ENCODE measurements at places on chromosomes 6 and 20.
A peak's percentile ranks its signal among the peaks of the same experiment; 100 is the strongest.

DNA sequence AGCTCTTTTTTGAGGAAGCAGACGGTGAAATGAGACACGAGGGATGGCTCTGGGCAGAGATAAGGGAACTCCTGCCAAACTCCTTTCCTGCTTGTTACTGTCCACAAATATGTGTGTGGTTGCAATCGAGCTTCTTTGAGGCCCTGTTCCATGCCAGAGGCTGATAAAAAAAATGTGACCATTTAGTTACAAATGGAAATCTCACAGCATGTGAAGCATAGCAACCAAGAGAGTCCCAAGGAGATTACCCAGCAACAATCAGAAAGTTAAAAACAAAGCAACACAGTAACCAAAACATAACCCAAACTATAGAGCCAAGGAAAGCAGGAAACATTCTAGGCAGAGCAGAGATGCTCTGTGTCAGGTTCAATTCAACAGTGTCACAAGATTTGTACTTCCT lies 35.4 kb upstream of the HMGN3 start:
- no peak for DNase-seq

DNA sequence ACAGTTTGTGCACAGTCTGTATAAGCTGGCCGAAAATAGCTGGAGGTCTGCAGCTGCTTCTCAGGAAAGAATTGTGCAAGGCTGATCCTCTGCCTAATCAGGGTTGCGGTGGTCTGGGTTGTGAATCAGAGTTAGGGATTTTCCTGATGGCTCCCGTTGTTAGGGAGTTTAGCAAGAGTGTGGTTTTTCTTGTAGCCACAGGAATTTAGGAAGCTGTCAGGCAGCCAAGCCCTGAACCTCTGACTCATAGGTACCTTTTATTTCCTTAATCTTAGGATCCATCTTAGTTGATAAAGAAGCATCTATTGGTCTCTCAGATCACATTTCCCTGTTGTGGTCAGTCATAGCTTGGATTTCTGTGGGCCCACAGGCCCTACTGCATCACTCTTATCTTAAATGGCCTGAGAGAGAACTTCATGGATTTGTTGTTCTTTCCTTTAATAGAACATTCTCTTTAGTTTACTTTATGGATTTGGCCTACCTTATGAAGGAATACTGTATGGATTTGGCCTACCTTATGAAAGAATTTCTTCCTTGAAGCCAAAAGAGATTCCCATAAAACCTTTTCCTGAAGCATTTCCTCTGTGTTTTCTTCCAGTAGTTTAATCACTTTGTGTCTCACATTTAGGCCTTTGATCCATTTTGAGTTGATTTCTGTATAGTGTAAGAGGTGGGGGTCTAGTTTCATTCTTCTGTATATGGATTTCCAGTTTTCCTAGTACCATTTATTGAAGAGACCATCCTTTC lies 10.3 kb downstream of the KIF25 start:
- DNase-seq: no peak

- DNase-seq: no peak
Observed at GRCh38 chr6:159616456-159616855, 76.6 kb downstream of the SOD2 start.

GRCh38 chr20:10631126-10631525 lies 42.7 kb downstream of the JAG1 start:
- DNase-seq: no peak

GRCh38 chr20:16222859-16223411 lies 350.3 kb downstream of the KIF16B start:
- no peak for DNase-seq

GRCh38 chr20:59087829-59088433 lies 45.3 kb upstream of the PRELID3B start:
- DNase-seq: peak; percentile 84

- no peak for DNase-seq
Observed at GRCh38 chr20:36569847-36570429, 3.5 kb upstream of the TGIF2 start.

DNA sequence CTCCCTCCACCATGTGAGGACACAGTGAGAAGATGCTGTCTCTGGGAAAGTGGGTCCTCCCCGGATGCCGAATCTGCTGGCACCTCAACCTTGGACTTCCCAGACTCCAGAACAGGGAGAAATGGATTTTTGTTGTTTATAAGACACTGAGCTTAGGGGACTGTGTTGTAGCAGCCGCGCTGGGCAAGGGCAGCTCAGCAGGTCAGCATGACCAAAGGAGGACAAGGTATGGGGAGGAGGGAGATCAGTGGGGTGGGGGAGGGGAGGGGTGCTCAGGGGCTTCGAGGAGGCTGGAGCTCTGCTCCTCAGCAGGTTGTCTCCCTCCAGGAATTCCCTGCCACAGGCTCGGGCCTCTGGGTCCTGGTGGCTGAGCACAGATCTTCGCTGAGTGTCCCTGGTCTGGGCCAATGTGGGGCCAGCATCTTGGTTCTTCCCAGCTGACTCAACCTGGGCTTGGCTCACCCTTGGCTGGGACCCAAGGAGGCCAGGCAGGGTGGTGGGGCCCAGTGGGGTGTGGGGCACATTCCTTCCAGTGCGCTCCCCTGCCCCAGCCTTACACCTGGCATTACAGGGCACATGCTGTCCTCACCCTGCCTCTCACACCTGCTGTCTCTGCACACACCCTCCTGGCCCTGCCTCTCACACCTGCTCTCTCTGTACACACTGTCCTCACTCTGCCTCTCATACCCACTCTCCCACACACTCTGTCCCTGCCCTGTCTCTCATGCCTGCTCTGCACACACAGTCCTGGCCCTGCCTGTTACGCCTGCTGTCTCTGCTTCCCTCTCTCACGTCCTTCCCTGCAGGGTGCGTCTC lies 107.3 kb downstream of the SYCP2 start:
- DNase-seq: peak; percentile 95

DNA sequence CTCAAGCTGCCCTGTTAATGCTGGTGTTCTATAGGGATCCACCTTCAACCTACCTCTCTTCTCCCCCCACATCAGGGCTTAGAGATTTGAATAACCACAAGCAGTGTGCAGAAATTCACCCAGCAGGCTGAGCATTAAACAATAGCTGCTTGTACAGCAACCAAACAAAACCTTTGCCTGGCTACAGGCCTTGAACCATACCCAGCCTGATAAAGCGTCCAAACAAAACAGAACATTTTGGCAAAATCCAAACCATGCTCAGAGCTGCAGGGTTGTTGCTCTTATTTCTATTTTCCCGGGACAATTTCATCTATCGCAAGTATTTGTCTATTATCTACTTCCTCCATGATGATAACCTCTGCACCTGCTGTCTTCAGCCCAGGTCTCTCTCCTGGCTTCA lies 142.3 kb downstream of the UNC5CL start:
- DNase-seq: peak; percentile 3

- DNase-seq: no peak
Observed at GRCh38 chr6:24385536-24386269, 17.0 kb upstream of the MRS2 start.

DNA sequence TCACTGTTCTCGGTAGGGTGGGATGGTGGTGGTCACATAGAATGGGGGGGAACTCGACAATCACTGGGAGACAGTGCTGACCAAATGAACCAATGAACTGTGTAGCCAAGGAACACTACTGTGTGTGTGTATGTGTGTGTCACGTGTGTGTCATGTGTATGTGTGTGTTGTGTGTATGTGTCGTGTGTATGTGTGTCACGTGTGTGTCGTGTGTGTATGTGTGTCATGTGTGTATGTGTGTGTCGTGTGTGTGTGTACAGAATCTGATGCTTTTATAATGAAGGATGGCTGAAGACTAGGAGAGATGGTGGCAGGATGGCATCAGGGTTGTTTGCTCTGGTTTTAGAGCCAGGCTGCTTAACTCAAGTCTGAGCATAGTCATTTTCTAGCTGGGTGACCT lies 99.1 kb upstream of the DUSP22 start:
- DNase-seq: no peak

DNA sequence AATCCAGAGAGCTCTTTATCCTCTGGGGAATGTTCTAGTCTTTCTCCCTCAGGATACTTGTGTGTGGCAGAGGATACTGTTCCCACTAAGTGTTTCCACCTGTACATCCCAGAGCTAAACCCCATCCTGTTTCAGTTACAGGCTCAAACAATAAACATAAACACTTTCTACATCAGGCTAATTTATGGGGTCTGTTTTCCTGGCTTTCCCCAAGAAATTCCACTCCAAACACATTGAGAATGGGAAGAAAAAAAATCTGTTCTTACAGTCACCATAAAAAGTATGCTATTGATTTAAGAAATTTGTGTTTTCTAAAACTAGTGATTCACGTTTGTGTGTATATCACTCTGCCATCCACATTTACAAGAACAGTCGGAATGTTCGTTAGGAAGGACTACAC lies 293.9 kb upstream of the FOXQ1 start:
- DNase-seq: no peak

DNA sequence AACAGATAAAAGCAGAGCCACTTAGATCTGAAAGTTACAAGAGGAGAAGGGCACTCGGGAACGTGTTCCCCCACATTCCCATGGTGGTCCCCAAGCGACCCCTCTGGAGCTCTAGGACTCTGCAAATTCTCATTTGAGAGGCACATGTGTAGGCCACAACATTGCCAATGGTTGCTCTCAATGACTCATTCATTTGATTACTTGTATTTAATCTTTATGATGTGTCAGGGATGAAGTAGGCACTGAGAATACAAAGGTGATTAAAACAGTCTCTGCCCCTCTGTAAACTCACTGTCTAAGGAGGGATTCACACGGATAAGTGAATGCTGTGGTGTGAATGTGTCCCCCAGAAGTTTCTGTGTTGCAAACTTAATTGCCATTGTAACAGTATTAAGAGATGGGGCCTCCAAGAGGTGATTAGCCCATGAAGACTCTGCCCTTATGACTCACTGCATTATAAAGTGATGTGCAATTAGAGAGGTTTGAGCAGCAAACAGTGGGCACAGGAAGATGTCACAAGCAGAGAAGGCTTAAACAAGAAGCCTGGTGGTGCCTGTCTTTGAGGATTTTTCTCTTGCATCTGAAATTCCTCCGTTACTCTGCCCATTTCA lies 34.0 kb upstream of the TRAM2 start:
- DNase-seq: no peak

- DNase-seq: no peak
Observed at GRCh38 chr6:70180901-70181599, 121.8 kb downstream of the COL9A1 start.

DNA sequence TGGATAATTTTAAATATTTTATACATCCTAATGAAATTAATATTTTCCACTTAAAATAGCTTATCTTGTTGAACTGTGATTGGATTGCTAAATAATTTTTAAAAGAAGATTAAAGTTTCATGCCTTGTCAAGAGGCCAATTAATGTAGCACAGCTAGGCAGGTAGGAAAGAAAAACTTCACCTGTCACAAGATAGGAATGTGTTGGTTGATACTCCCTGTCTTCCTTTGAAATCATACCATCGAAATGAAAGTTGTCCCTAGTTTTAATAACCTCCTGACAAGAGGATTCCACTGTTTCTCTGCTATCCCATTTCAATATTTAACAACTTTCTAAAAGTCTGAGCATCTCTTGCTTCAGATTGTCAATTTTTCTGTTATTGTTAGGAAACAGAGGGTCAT lies 80.8 kb downstream of the BMP6 start:
- no peak for DNase-seq

DNA sequence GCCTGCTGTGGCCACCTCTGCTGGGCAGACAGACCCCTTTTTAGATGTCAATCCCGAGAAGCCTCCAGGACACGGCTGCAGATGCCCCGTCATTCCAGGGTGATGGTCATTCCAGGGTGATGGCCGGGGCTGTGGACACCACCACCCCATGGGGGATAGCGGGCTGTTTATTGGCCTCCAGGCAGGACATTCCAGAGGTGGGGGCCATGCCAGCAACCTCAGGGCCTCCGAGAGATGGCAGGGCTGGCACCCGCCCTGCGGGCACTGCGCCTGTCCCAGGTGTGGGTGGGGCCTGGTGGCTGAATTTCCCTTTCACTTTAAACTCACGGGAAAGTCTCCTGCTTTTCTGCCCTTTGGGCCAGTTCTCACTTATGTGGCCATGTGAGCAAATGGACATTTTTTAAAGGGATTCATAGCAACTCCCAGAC lies 14.5 kb downstream of the COL9A3 start:
- no peak for DNase-seq

- DNase-seq: no peak
Observed at GRCh38 chr6:90375681-90376439, 79.2 kb upstream of the BACH2 start.

- DNase-seq: no peak
Observed at GRCh38 chr6:70520575-70520974, 46.2 kb upstream of the SDHAF4 start.

DNA sequence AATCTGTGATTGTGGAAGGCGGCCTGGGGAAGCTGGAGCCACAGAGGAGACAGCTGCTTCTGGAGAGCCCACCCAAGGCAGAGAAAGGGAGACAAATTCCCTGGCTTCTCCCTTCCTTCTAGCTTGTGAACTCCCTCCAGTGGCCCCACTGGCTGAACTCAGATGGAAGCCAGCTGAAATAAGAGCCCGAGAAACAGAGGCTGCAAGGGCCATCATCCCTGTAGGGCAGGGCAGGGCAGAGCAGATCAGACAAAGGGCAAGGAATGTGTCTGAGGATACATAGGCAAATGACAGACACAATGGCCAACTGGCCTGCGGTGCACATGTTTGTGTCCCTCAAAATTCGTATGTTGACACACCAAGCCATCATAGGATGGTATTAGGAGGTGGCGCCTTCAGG lies 25.3 kb downstream of the MDFI start:
- DNase-seq: no peak

DNA sequence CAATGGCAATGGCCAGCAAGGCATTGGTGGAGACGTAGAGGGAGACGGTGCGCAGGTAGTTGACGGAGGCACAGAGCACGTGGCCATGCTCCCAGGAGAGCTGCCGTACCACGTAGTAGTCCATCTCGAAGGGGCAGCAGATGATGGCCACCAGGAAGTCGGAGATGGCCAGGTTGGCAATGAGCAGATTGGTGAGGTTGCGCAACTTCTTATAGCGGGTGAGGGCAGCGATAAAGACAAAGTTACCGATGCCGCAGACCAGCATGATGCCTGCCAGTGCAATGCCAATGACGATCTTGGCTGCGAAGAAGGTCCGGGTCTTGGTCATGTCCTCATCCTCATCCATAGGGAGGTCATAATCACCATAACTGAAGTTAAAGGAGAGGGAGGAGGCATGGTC lies 2.8 kb downstream of the PROKR2 start:
- DNase-seq: no peak

DNA sequence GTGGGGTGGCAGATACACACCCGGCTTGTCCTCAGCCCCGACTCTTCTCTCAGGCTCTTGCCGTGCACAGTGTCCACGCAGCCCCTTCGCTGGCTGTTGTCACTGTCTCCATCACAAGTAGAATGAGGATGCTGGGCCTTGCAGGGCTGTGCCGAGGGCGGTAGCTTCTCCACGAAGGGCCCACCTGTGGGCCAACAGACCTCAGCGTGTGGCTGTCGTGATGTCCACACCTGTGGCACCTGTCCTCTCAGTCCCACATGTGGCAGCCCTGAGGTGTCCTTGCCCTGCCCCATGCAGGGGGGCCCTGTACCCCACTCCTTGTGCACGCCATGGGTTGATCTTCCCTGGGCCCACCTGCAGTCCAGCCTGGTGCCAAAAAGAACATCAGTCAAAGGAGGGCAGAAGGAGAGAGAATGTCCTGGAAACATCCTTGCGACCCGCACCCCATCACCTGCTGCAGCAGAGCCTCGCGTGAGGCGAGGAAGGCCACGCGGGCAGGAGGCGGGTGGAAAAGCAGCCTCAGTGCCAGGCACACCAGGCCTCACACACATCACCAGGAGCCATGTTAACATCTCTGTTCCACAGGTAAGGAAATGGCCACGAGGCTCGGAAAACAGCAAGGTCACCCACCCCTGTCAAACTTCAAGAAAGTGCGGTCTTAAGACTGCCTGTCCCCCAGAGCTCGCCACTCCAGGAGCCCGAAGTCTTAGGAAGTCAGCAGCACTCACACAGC lies 22.3 kb upstream of the AFDN start:
- no peak for DNase-seq

Data from cerebellar cortex (tissue), 1 donor.